Fibroblast of skin of scalp (primary cell): ENCODE measurements at places on chromosomes 4 and X.

DNA sequence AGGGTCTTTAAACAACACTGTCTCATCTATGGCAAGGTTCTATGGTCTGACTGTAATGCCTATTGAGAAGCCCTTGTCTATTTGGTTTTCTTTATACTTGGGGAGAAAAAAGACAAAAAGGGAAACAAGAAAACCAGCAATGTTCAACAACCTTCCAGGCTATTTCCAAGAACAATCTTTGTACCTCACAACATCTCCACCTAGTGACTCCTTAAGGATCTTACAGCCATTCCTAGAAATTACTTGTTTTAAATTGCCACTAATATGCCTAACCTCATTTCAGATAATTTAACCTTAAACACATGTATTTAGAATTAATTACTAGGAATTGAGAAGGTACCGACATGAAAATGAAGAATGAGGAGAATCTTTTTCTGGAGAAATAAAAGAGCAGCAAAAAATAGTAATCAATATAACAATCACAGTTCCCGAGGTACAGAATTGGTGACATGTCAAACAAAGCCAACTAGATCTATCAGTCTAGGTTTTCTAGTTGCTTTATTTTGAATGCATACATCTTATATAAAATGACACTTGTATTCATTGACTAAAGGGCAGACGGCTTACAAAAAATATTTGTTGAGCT lies 1.6 kb upstream of the RBM46 start:
- DNase-seq = peak; percentile 17

DNA sequence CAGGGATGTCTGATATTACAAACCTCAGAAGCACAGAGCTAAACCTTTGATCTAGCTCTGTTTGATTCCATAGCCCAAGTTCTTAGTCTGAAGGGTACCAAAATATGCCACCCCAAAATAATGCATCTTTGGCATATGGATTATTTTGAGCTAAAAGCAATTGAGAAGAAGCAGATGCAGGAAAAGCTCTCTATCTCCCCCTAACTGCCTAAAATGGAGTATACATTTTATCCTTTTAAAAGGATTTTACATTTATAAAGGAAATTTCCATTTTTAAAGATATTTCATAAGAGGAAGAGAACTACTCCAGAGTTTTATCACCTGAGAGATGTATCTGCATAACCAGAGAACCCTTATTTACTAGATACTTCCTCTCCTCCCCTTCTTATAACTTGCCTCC lies 158.7 kb downstream of the ZNF674 start:
- DNase-seq = no peak

DNA sequence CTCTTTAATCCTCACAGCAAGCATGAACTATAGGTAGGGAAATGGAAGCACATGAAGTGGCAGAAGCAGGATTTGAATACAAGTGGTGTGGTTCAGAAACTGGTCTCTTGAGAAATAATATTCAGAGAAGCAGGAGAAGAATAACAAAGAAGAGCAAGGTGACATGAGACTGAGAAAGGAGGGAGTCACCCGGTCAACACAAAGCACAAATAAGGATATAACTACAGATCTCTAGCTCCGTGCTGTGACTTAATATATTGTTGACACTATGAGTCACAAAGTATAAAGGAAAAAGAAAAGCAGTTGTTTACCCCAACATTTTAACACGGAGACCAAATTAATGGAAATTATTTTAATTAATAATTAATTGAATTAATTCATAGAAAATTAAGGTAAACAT lies 204.5 kb downstream of the CPE start:
- DNase-seq = no peak

DNA sequence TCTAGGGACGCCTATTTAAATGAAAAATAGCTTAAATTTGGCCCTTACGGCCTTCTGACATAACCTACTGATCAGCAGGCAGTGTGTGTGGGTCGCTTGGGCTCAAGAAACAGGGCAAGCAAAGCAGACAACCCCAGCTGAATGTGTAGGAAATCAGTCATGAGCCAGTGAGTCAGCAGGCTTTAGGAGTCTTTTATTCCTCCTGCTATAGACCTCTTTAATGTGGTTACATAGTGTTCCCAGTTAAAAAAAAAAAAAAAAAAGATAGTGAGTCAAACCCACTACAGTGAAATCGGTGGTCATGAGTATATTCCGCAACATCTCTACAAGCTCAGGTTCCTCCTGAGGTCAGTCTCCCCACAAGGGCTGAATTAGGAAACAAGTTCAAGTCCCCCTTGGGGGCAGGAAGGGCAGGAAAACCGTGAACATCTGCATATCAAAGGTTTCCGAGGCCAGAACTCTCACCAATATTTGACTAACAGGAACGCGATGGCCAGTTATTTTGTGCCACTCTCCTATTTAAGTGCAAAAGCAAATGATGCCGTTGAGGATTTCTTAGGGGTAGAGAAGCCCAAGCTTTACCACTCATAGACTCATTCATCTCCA lies 32.7 kb downstream of the ACSL1 start:
- DNase-seq = peak; percentile 70

GRCh38 chrX:139199933-139200332 lies 330.6 kb upstream of the F9 start:
- DNase-seq = no peak

DNA sequence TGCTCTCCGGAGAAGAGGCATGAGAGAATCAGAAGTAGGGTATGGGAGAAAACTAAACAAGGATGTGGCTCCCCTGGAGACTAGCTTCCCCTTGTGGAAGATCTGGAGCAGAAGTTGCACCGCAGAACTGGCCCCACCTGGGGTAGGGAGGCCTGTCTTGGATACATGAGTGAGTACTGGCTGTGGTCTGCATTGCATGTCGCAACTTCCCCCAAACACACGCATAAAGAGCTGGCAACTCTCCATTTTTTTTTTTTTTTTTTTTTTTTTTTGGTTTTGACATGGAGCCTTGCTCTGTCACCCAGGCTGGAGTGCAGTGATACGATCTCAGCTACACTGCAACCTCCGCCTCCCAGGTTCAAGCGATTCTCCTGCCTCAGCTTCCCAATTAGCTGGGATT lies 119.9 kb downstream of the EGF start:
- no peak for DNase-seq

DNA sequence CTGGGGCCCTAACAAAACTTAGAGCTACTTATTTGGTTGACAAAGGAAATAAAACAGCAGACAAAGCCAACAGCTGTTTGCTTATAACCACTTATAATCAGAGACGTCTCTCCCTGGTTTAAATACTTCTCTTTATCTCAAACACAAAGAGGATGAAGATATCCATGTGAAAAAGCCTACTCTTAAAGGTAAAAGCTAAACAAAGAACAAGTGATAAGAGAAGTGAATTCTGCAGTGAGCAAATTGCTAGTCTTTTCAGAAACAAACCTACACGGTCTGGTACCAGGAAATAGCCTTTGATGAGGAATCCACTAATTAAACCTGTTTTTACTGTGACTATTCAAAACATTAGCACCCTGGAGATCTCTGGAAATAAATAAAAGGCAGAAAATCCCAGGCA lies 46.7 kb downstream of the GRIA3 start:
- DNase-seq = no peak

- DNase-seq = peak; percentile 14
These were observed 17.1 kb upstream of the GPRIN3 start for GRCh38 chr4:89324671-89325070.

DNA sequence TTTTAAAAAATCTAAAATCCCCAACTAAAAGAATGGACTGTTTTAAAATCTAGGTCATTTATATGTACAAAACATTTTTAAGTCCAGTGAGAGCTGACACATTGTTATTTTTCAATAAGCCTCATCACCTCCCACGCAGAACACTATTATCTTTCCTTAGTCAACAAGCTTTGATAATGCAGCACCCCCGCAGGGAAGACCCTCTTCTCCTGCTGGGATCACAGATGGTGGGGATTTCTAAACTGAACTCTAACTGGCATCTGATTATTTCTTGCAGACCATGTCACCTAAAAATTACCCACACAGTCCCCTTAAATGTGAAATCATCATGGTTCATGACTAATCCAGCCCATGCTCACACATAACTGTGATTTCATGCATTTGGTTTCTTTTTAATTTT lies 11.6 kb downstream of the SYTL4 start:
- peak; percentile 0 for DNase-seq

GRCh38 chrX:13855689-13856450 lies 39.0 kb upstream of the GPM6B start:
- peak; percentile 64 for DNase-seq

- no peak for DNase-seq
These were observed 189.3 kb downstream of the DHRSX start for GRCh38 chrX:2311501-2311900.

DNA sequence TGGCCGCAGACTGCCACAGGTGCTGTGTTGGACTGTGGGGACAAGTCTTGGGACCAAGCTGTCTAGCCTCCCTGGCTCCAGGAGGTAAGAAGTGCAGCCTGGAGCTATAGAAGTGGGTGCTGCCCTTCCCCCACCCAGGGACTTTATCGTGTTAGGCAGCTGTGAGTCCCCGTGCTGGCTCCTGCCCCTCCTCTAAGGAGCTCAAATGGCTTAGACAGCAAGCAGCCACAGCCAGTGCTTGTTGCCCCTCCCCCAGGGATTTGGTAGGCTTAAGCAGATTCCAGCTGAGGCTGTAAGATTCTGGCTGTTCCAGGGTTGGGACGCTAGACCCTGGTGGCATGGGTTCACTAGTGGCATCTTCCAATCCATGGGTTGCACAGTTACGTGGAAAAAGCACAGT lies 979.4 kb upstream of the PCDH10 start:
- DNase-seq = no peak

DNA sequence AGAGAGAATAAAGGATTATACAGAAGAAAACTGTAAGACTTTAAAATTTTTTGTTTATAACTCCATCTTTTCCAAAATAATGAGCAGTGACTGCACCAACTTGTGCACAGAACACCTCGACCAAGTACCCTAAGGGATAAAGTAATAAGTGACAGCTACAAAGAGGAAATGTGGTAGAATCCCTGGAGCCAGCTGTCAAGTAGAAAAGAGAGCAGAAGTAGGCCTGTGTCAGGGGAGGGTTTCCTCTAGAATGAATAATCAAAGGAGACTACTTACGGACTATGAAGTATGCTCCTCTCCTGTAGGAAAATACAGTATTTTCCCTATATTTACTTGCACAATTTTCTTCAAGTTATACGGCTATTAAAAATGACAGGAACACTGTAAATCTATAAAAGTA lies 1.2 kb downstream of the EIF1AX start:
- no peak for DNase-seq

DNA sequence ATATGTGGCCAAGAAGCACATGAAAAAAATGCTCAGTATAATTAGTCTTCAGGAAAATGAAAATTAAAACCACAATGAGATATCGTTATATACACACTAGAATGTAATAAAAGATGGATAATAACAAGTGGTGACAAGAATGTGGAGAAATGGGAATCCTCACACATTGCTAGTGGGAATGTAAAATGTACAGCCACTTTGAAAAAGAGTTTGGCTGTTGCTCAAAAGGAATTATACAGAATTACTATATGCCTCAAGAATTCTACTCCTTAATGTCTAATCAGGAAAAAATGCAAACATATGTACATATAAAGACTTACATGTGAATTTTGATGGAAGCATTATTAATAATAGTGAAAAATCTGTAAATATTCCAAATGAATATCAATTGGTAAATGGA lies 102.2 kb downstream of the SPCS3 start:
- peak; percentile 82 for DNase-seq

GRCh38 chr4:128802680-128803628 lies 6.5 kb upstream of the JADE1 start:
- no peak for DNase-seq

- DNase-seq = no peak
These were observed 62.7 kb downstream of the CHST7 start for GRCh38 chrX:46636223-46636622.

DNA sequence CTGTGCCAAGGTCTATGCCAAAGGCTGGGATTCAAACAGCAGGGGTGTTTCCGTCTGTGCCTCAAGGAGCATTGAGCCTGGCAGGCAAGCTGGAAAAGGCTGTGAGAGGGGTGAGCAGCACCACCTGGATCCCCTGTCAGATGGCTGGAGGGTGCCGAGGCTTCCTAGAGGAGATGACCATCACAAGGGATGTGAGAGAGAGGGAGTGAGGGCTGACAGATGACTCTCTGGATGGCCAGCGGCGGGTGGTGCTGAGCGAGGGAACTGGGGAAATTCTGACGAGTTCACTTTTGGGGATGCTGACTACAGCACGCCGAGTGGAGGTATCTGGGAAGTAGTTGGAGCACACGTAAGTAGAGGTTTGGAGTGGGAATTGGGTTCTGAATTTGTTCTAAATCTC lies 22.6 kb upstream of the CYP4V2 start:
- DNase-seq = no peak

- no peak for DNase-seq
These were observed 557.2 kb upstream of the GRIA3 start for GRCh38 chrX:122626871-122627270.

GRCh38 chr4:187118166-187118565 lies 394.5 kb upstream of the FAT1 start:
- DNase-seq = no peak

- peak; percentile 39 for DNase-seq
These were observed 25.9 kb upstream of the FGFR3 start for GRCh38 chr4:1767061-1767769.

GRCh38 chr4:61860376-61860775 lies 660.2 kb downstream of the ADGRL3 start:
- no peak for DNase-seq

GRCh38 chr4:88645994-88646393 lies 51.6 kb downstream of the NAP1L5 start:
- DNase-seq = no peak

GRCh38 chr4:101230801-101231426 lies 116.4 kb downstream of the PPP3CA start:
- DNase-seq = peak; percentile 55

GRCh38 chrX:134727363-134727762 lies 69.1 kb upstream of the PLAC1 start:
- no peak for DNase-seq

DNA sequence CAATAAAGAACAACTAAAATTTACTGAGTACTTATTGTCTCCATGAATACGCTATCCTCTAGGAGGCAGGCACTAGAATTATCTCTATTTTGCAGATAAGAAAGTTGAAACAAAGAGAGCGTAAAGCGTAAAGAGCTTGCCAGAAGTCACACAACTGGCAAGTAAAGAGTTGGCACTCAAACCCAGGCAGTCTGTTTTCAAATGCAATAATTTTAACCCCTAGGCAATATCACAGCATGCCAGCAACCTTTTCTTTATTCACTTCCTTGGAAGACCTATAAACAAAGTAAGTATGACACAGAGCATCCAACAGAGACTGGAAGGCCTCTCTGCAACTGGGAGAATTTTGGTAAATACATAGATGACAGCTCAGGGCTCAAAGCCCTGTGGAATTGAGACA lies 23.2 kb upstream of the AMELX start:
- no peak for DNase-seq

GRCh38 chrX:48025561-48025960 lies 18.8 kb downstream of the SPACA5 start:
- DNase-seq = peak; percentile 57

GRCh38 chrX:129771266-129771995 lies 8.3 kb upstream of the SASH3 start:
- no peak for DNase-seq

- no peak for DNase-seq
These were observed 85.3 kb upstream of the LIMCH1 start for GRCh38 chr4:41452484-41453225.

GRCh38 chr4:184310171-184310567 lies 92.5 kb upstream of the ENPP6 start:
- DNase-seq = no peak

- peak; percentile 50 for DNase-seq
These were observed 345.2 kb upstream of the GRID2 start for GRCh38 chr4:91958596-91958995.

GRCh38 chr4:7987148-7987989 lies 47.7 kb upstream of the AFAP1 start:
- peak; percentile 75 for DNase-seq

GRCh38 chrX:45602151-45602550 lies 401.5 kb upstream of the DIPK2B start:
- peak; percentile 31 for DNase-seq

- no peak for DNase-seq
These were observed 61.9 kb downstream of the HOPX start for GRCh38 chr4:56619160-56619559.
